Right cardiac atrium (tissue), 5 donors: ENCODE measurements at places on chromosomes 5 and 9. TPM values are rescaled to one million over a fixed set of nuclear protein-coding genes. Genes with fewer than 3 reads are reported as not detected.

DNA sequence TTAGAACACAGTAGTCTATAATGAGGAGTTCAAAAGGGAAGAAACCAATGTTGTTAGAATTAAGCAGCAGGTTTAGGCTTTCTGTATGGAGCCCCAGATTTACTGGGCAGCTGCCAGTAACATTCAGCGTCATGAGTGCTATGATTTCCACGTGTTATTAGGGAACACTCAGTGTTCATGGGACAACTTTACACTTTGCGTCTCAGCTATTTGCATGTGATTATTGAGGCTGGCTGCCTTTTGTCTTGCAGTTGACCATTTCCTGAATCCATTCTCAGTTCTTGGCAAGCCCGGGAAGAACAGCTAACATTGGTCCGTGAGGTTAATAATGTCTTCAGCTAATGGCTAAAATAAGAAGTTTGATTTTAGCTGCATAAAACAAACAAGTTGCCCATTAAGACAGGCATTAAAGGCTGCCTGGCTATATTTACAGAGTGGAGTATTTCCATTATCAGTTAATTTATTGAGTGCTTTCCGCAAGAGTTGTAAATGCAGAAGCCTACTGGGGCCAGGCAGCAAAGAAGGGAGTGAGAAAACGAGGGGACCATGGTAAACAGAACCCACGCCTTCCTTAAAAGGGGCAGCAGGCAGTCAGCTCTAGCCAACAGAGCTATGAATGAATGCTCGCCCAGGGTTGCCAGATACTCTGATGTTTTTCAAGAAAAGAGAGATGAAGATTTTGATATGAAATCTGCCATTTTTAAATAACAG is 120.9 kb downstream of the PIP5K1B start:
- no peak for DNase-seq

- DNase-seq, result no peak
Measured at GRCh38 chr9:89883401-89884341, 278.9 kb downstream of the GADD45G start.

- DNase-seq, result no peak
Measured at GRCh38 chr9:86242071-86242470, 17.4 kb downstream of the C9orf153 start.

- DNase-seq, result peak; percentile 64
Measured at GRCh38 chr5:160118349-160119141, 705 bp downstream of the PWWP2A start.

GRCh38 chr9:64773491-64773931 is 511.5 kb downstream of the FOXD4L5 start:
- DNase-seq, result peak; percentile 40

- DNase-seq, result peak; percentile 26
Measured at GRCh38 chr9:93107825-93108161, 11.8 kb downstream of the CARD19 start.

DNA sequence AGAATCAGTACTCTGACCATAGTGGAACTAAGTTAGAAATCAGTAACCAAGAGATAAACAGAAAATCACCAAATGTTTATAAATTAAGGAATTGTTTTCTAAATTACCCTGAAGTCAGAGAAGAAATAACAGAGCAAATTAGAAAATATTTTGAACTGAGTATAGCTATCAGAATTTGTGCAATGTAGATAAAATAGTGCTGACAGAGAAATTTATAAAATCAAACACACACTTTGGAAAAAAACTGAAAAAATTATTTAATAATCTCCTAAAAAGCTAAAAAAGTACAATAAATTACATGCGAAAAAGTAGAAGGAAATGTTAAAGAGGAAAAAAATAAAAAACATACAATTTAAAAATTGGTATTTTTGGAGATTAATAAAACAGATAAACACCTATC is 37.1 kb upstream of the PPP1R2B start:
- no peak for DNase-seq

DNA sequence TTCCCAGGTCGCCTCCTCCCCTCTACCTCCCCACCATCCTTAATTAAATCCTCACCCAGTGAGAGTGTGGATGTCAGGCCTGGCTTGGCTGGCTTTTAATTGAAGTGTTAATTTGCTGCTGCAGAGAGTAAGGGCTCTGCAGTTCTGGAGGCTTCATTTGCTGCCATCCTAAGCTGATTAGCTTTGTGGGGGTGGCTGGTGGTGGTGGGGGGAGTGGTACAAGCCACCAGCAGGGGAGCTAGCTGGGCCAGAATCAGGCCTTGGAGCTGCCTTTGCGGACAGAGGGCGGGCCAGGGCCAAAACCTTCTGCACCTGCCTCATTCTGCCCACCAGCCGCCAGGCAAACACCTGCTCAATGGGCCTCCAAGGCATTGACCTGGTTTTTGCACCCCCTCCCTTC is 26.8 kb upstream of the TIFAB start:
- DNase-seq, result no peak

DNA sequence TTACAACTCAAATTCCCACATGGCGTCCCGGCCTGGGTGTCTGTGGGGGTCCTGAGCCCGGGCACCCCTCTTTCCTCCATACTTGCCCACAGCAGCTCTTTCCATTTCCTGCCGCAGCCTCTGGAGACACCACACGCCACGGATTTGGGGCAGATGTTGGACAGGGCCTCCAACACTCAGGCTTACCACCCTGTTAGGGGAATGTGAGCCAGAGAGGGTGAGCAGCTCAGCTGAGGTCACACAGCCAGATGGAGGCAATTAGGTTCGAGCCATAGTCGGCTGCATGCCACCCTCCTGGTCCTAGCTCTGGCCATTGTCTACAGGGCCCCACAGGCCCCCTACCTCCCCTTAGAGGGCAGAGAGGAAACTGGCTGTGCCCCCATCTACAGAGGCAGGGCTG is 75.6 kb upstream of the STXBP1 start:
- no peak for DNase-seq

DNA sequence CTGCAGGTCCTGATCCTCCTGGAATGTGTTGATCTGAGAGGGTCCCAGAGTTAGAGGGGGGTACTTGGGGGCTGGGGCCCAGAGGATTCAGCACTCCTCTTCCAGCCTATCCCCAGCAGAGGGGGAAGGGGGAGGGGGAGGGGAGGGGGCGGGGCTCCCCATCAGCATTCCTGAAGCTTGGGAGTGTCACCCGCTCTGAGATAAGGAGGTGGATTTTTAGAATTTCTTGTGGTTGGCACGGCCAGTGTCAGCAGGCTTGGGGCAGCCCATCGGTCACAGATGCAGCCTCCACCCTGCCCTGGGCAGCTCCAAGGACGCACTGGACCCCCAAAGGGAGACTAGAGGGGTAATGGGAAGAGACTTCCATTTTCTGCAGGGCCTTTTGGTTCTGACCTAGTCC is 5.3 kb downstream of the FGF18 start:
- DNase-seq, result no peak

DNA sequence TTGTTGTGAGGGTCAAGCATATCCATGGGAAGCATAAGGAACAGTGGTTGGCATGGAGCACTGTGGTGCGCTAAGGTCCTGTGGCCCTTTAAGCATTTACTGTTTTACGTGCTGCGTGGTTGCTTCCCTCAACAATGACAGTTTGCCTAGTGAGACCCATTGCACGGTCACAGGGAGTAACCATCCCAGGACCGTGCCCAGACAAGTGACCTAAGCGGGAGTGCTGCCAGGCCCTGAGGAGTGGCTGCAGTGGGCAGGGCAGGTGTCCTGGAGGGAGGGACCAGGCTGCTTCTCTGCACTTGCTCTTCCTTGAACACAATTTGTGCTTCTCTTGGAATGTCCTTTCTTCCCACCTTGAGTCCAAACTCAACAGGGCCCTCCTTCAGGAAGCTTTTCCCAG is 64.6 kb downstream of the RGS3 start:
- DNase-seq, result no peak

- no peak for DNase-seq
Measured at GRCh38 chr5:8048920-8049319, 180.0 kb downstream of the MTRR start.

GRCh38 chr5:142453932-142454331 is 129.1 kb upstream of the SPRY4 start:
- no peak for DNase-seq

DNA sequence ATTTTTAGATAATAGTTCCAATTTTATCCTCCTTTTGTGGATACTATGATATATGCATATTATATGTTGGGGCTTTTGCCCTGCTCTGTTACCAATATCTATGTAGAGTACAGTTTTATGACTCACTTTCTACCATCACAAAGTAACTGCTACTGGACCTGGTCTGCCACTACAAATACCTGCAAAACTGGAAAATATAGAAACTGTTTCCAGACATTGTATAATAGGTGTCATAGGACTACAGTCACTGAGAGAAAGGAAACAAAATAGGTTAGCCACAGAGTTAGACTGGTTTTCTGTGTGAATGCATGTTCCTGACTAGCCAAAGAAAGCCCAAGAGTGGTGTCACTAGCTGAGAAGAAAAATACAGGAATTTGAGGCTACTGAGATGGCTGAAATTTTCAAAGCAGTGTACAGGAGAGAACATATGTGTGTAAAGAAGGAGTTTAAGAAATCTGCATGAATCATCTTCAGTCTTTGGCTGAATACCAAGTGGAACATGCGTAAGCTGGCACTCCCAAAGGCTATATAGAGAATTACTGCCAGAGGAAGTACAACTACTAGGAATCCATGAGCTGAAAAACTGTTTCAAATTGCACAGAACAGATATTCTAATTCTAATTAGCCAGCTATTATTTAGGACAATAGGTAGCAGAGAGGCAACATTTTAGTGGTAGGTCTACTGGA is 29.0 kb upstream of the FAM174A start:
- DNase-seq, result no peak

- DNase-seq, result no peak
Measured at GRCh38 chr5:142323480-142324135, 1.2 kb downstream of the SPRY4 start.

DNA sequence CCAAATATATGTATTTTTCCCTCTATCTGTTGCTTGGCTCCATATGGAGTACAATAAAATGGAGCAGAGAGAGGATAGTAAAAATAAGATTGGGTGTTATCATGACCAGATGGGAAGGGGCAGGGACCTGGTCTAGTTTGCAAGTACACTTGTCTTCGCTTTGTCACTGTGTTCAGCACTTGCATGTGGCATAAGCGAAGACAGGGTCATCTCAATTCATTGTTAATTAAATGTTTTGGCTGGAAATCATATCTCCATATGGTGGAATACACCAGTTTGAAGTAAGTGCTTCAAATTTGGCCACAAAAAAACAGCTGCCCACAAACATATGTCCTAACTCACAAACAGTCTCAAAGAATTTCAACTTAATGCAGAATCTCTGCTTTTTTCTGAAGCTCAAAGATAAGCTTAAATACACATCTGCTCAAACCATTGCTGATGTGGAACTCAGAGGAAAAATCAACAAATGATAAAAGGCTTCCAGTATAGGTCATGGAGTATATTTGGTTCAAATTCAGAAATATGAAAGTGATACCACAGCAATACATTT is 865.4 kb downstream of the TLE4 start:
- DNase-seq, result no peak

- peak; percentile 13 for DNase-seq
Measured at GRCh38 chr9:137452006-137452760, 7.0 kb downstream of the NSMF start.

DNA sequence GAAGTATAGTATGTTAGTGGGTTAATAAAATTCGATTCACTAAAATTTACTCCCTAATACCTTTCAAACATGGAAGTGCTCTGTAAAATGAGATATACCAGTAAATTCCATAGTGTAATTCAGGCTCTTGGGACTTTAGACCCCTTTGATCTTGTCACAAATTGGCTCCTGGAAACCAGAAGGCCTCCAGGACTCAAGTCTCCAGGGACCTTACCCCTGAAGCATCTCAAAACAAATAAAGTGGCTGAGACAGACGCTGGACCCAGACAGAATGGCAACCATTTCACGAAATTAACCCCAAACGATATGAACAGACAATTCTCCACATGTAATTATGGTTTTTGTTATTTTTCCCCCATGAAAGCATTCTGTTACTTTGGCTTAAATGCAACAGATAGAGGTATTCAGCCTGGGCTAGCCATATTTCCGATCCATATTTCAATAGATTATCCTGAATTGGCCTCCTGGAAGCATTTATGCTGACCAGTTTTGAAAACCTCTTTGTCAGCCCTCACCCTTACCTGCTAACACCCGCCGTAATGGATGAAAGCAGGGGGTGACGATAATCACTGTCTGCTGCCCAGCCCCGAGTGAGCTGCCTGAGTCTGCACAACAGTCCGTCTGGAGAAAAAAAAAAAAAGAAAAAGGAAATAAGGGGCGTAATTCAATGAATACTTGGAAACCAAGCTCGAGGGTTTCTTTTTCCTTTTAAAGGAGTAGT is 34.1 kb upstream of the EFNA5 start:
- DNase-seq, result no peak

DNA sequence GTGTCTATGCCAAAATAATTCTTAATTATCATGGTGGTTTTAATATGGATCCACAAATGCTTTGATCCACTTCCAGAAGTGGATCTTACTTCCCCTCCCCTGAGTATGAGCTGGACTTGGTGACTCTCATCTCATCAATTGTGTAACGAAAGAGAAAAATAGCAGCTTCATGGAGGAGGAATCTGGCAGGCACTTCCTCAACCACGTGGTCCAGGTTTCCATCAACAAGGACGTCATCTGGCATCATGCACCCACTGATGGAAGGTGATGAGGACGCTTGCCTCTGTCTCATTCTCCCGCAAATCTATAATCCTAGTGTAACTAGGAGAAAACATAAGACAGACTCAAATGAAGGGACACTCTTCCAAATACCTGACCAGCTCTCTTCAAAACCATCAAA is 54.6 kb upstream of the S1PR3 start:
- no peak for DNase-seq

GRCh38 chr5:18752317-18752716 is 1118.1 kb downstream of the TAF11L14 start:
- DNase-seq, result no peak

GRCh38 chr9:37432020-37432419 is 9.5 kb downstream of the GRHPR start:
- DNase-seq, result no peak

- no peak for DNase-seq
Measured at GRCh38 chr9:72643651-72644050, 122.2 kb downstream of the TMC1 start.

DNA sequence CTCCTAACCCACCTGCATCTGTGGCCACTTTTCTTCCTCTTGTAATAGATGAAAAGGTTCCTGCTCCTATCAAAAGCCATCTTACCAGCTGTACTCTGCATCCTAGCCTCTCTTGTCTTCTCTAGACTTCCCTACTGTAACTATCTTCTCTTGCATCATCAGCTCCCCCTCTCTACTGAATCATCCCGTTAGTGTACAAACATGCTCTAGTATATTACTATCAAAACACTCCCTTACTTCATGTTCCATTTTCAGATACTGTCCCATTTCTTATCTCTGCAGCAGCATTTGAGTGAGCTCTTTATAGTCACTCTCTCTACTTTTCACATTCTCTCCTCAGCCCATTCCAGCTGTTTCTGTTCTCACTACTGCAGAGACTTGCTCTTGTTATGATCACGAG is 2.8 kb downstream of the SRA1 start:
- no peak for DNase-seq

GRCh38 chr9:124088476-124088837 is 76.9 kb downstream of the LHX2 start:
- no peak for DNase-seq

The IFNK gene
- total RNA-seq, result not detected

The HAVCR1 gene
- total RNA-seq, result not detected

The ELL2 gene
- total RNA-seq, result 31.3 TPM

The GABBR2 gene
- not detected for total RNA-seq

The UBE2QL1 gene
- total RNA-seq, result 13.5 TPM

The WNT8A gene
- not detected for total RNA-seq

The CCDC152 gene
- 5.1 TPM for total RNA-seq

The MSMP gene
- not detected for total RNA-seq

The UNC5A gene
- total RNA-seq, result 0.62 TPM
